ENCODE measurements at places on chromosomes 4 and X.

DNA sequence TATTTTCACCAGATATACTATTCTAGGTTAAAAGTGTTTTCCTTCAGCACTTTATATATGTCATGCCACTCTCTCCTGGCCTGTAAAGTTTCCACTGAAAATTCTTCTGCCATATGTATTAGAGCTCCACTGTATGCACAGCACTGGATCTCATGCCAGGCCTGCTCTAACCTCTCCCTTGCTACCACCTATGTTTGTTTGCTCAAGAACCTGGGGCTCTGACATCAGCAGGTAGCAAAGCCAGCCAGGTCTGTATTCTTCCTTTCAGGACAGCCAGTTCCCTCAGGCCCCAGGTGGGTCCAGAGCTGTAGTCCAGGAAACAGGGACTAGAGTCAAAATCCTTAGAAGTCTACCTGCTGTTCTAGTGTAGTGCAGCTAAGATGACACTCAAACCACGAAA is 19.1 kb upstream of the MUC7 start:
- no peak for DNase-seq

DNA sequence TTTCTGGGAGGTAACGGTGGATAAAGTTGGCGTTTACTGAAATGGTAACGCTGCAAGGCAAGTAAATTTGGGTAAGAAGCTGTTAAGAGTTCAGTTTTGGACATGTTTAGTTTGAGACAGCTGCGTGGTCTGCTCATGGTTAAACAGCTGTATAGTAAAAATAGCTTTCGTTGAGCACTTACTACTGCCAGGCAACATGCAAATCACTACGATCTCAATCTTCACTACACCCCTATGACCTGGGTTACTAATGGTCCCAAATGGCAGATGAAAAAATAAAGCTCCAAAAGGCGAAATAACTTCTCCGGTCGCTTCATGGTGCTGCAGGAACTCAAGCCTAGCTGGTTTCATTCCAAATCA is 22.2 kb downstream of the FABP2 start:
- DNase-seq, result no peak

DNA sequence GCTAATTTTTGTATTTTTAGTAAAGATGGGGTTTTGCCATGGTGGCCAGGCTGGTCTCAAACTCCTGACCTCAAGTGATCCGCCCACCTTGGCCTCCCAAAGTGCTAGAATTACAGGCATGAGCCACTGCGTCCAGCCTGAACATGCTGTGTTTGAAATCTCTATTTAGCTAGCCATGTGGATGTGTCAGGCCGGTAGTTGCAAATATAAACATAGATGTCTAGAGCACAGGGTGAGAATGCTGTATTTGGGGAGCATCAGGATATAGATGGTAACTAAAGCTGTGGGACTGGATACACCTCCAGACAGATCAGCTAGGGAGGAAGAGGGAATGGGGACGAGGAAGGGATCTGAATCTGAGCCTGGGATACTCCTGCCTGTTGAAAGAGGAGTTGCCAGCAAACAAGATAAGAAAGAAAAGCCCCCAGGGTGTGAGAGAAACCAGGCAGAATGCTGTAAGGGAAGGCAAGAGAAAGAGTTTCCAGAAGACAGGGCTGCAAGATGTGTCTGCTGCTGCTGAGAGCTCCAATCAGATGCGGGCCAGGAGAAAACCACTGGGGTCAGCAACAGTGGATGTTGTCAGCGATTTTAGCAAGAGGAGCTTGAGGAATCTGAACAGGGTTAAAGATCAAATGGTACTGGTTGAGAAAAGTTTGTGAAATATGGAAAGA is 177.4 kb downstream of the PALLD start:
- no peak for DNase-seq

- DNase-seq, result peak; percentile 64
These were observed 13.5 kb upstream of the CXCL6 start for GRCh38 chr4:73822812-73823504.

DNA sequence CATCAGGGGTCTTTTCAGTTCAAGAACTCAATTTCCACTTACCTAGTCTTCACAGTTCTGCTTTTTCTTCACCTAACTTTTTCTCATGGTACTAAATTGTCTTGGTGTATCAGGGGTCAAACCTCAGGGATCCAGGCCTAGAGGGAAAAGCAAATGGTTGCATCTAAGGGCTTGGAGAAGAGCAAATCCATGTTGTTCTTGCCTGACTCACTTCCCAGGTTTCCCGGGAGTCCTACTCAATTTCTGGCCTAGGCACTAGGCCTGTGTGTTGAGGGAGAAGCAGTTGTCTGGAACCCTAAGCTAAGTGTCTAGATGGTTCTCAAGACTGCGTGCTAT is 191.9 kb upstream of the STK26 start:
- DNase-seq, result no peak

DNA sequence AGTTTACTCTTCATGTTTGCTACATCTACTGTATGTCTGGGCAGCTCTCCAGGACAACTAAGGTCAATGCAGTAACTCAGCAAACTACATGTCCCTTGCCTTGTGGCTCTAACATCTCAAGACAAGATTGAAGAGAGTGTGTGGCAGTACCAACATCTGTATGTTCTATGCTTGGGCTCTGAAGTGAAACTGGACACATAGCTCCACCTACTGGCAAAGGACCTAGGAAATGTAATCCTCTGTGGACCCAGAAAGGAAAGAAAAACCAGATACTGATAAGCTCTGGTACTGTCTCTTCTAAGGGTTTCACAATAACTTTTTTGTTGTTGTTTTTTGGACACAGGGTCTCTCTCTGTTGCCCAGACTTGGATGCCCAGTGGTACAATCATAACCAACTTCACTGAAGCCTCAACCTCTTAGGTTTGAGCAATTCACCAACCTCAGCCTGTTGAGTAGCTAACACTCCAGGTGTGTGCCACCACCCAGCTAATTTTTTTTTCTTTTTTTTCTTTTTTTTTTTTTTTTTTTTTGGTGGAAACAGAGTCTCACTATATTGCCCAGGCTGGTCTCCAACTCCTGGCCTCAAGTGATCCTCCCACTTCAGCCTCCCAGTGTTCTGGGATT is 64.1 kb downstream of the QDPR start:
- DNase-seq, result peak; percentile 74

DNA sequence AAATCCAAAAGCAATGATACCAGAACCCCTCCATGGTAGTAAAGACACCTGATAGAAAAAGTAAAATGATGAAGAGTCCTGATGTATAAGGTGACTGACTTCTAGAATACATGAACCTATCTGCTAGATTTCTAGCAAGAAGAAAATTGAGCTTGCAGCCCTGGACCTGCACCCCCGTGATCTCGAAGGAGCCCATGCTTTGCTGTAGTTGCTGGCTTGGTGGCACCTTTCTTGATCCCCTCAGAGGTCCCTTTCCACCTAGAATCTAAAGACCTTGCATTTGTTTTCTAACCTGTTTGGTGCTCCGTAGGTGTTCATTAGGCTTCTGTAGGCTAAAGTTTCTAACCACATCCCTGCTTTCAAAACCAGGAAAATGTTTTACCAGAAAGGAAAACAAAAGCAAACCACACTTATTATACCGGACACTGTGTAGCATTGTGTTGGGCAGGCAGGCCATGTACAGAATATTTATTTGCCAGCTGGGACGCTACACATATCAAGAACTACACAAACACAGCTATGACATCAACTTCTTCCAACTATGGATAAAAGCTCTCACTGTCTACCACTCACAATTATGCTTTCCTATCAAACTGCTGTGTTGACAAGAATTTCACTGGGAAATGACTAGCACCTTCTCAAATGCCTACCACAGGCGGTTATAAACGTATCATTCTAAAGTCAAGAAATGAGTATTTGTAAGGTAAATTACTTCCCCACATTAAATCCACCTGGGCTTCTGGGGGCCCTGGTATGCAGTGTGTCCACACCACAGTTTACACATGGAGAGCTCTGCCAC is 316.2 kb downstream of the UNC5C start:
- DNase-seq, result no peak

DNA sequence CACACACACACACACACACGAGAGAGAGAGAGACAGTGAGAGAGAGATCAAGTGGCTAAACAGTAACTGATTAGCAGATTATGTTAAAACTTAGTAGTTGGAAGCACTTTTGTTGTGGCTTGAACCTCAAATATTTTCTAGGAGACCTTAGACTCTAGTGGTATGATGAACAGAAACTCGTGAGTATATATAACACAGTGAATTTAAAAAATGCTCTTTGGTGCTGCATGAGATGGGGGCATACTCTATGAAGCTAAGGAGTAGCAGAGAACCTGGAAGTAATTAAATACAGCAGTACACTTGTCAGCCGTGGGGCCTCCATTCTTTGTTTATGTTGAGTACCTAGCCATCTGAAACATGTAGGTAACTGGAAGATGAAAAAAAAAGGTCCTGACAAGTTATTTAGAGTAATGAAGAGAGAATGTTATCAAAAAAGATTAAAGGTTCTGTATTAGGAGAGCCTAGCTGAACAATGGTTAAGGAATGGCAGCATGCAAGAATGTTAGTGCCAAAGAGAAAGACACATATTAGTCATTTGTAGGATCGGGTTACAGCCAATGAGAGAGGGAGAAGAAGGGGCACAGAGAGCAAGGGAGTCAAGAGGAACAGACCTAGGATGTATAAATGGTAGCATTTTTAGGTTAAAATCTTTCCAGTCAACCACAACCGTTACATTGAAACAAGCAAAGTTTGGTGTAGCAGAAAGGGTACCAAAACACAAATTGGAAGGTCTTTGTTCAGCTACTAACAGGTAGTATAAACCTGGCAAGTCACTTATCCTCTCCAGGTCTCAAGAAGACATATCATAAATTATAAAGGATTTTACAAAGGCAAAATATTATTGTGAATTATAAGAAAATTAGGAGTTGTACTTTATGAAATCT is 316.7 kb upstream of the DIPK2B start:
- no peak for DNase-seq

DNA sequence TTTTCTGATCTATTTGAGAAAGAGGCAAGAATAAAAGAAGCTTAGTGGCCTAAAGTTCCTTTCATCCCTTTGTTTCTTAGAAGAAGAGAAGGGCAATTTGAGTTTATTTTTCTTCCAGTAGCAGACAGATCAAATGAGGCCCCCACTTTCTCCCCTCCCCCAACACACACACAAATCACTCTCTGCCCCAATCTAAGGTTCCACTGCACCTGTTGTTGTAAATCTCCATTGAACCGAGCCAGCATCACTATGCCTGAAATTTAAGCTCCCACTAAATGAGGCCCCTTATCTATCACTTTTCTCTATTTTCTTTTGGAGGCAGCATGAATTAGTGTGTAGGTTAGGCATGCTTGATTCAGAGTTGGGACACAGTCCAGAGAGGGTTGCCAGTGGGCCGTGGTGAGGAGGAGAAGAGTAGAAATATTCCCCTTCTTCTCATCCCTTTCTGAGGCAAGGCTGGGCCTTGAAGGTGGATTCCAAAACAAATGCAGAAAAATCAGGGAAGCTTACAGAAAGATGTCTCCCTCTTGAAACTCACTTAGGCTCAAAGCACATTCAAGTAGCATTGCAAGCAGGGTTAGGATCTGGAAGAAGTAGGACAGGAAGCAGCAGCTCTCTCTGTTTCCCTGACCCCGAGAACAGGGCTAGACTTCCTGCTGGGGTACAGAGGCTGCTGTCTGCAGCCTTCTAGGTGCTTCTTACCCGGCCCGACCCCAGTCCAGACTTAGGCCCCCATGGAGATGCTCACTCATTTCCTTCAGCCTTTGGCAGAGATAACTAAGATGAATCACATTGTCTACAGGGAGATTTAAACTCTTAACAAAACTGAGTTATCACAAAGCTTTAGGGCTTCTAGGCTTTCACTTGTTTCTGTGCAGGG is 70.7 kb downstream of the RASL11B start:
- DNase-seq, result no peak

DNA sequence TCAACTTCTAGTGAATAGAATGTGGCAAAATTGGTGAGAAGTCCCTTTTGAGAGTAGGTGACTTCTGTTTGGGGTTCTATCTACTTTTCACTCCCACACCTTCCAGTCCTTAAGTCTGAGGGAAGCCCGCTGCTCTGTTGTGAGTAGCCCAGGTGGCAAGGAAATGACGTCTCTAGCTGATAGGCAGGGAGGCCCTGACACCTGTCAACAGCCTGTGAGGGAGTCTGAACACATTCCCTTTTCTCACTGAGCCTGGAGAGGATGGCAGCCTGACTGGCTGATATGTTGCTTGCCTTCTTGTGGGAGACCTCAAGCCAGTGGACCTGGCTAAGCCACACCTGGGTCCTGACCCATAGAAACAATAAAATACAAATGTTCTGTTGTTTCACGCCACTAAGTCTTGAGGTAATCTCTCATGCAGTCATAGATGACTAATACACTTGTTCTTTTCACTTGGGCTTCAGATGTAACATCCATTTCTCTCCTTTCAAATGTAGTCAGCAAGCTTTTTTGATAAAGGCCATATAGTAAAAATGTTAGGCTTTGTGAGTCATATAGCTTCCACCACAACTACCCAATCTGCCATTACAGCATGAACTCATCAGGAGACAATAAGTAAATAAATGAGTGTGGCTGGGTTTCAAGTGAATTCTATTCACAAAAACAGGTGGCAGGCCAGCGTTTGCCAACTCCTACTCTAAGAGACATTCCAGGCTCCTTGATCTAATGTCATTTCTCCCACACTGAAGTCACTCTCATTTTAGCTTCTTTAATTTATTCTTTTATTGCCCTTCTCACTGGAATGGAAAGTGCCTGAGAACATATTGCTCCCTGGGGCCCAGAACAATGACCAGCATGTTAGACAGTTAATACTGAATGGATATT is 265.1 kb upstream of the MAD2L1 start:
- no peak for DNase-seq

GRCh38 chr4:95250544-95251137 is 298.1 kb downstream of the UNC5C start:
- no peak for DNase-seq

- DNase-seq, result no peak
These were observed 22.9 kb downstream of the EXOC1 start for GRCh38 chr4:55876387-55876786.

DNA sequence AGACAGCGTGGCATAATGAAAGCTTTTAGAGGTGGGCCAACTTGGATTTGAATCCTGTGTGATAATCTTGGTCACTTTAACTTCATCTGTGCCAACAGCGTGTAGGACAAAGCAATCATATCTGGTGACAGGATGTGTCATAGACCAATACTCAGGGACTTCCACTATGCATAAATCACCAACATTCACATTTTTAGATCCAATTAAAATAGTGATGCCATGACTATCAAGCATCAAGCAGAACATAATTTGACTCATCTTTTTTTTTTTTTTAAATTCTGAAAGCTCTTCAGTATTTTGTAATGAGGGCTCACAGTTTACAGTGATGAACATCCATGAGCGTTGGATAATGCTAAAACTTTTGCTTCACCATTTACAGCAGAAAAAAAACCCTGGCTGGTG is 27.3 kb upstream of the RAPGEF2 start:
- peak; percentile 18 for DNase-seq

GRCh38 chr4:122706511-122706910 is 26.0 kb upstream of the BBS12 start:
- DNase-seq, result no peak

DNA sequence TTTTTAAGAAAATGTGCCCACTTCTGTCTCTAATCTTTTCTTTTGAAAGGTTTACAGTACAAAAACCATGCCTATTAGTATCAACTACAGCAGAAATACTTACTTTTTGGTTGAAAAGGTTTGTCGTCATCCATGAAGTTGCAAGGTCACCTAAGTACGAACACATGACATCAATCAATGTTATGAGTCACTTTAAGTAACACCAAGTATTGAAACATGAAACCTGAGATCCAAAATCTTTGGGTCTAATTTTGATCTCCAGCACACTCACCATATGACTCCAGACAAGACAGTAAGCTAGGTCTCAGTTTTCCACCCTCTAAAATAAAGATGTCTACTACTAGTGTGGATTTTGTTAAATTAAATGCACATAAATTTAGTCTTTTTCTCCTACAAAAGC is 8.4 kb downstream of the ZNF280C start:
- DNase-seq, result no peak

GRCh38 chr4:134027931-134028330 is 173.7 kb downstream of the PABPC4L start:
- no peak for DNase-seq

GRCh38 chr4:20464381-20464780 is 212.7 kb downstream of the SLIT2 start:
- no peak for DNase-seq

Measured in suppressor macrophage treated with lipopolysaccharide for 1 hour (primary cell).